ENCODE measurements at places on chromosomes 2 and 18. TPM values are rescaled to one million over a fixed set of nuclear protein-coding genes. Genes with fewer than 3 reads are reported as not detected.
A peak's percentile ranks its signal among the peaks of the same experiment; 100 is the strongest.

- no peak for DNase-seq
Measured at GRCh38 chr2:56133441-56133840, 50.3 kb upstream of the CCDC85A start.

DNA sequence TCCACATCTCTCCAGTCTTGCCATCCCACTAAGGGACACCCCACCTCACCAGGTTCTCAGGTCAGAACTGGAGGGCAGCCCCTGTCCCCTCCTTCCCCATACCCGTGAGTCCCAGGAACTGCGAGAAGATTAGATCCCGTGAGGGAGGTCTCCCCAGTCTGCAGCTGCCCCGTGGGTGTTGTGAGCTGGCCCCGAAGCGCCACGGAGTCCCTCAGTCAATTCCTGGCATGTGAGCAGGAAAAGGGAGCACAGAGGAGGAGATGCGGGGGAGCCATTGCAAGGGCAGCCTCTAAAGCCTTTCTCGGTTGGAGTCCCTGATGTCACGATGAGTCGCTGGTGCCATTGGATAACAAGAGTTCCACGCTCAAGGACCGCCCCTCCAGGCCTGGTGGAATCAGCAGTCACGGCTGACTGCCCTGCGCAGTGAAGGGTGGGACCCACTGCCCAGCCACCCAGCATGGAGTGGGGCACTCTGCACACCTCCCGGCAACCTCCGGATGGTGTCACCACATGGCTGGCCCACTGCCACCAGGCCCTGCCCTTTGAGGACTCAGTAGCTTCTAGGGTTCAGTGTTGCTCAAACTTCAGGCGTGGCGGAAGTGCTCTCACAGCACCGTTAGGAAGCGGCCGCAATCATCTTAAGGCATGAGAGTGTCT is 434.9 kb upstream of the MYT1L start:
- DNase-seq: no peak

DNA sequence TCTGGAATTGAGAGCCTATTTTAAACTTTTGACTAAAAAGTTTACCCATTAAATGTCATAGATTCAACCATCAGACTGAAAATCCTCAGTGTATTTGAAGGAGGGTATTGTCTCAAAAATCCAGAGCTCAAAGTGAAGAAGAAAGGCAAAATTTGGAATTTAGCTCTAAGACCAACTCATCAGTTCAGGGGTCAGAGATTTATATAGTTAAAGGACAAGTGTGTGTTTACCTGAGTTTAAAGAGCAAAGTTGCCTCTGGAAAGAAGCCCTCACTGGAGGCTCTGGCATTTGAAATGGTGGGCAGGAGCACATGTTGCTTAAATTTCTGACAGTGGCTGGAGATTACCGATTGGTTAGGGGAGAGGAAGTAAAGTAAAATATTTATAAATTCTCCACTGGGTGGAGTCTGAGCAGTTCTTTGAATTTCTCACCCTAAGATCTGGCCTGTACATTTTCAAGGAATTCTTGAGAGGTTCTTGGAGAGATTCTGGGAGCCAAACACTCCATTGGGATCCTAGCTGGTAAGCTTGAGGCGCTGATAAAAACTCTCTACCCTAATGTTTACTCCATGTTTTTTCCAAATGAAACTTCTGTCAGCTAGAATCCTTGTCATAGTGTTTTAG is at the start of gene KYNU:
TSS of gene KYNU (plus strand) at position 449 of the 623 bp plus-strand sequence. CDS start 7,704 bp downstream, outside the sequence.
- DNase-seq: no peak

DNA sequence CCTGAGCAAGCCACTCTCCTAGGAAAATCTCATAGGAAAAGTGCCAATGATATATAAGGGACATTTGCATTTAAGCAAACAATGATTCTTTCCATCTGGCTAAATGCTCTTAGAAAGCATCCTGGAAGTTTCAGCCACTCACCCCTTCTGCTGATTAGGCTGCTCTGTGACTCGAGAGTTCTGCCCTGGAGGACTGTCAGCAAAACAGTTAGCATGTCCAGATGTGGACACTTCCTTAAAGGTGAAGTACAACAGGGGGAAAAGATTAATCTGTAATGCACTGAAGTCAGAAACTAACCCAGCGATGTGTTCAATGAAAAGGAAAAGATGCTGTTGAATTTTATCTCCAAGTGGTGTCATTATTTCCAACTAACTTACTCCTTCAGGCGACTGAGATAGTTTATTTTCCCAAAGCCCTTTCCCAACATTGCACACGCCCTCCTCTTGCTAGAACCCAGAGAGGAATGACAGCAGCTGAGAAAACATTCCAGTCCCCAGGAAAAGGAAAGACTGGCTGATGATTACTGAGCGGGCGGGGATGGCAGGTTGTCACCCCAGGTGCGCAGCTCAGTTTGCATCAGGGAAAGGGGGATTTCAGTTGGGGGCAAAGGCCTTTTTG is 214.0 kb downstream of the SS18 start:
- DNase-seq: peak; percentile 15

DNA sequence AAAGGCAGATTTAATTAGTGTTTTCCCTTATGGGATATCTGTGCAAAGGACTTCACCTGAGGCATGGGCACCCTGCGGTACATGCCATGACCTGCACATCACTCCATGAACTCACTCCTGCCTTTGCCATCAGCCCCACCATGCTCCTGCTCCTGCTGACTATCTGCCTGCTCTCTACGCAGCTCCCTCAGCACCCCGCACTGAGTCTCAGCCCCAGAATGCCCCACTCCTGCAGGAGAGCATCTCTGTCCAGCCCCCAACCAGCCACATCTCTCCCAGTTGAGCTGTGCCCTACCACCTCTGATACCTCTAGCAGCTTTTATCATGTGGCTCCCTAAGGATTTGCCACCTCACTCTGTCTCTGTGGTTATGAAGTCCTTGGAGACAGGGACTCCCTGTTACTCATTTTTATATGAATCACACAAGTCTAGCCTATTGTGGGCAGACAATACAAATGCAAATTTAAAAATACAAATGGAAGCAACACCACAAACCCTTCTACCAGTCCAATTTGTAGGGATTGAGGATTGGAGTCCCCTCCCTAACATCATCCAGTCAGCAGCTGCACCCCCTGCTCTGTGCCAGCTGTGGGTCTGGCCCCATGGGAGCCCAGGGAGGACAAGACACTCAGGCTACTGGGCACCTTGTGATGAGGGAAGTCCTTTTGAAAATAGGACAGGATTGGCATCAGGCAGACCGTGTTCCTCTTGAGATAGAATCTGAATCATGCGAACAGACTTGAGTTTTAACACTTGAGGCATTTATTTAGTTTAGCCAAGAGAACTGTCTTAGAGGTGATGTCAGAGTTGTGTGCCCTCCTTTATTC is 689.6 kb upstream of the HS6ST1 start:
- no peak for DNase-seq

DNA sequence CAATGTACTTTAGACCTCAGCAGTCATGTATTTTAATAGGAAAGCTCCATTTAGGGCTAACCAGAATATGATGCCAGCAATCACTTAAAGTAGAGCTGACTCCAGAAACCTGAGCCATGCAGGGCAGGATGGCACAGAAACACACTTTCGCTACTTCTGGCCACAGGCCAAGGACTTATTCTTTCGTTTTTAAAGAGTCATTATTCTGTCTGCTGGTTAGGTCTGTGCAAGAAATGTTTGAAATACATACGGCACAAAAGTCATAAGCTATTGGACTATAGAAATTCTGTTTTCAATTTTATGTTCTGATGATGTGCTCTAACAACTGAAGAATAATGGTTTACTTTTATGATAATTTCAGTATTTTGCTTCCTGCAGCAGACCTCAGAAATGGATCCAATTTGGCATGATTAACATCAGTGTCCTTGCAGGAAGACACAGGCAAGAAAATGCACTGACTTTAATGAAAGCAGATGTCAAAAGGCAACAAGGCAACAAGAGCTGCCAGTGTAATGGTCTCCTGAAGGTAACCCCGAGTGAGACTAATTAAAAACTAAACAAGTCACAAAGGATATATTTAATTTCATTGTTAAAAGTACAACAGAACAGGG is 114.4 kb upstream of the CHRNA1 start:
- DNase-seq: peak; percentile 82

GRCh38 chr2:28702415-28702861 is 49.2 kb upstream of the PPP1CB start:
- DNase-seq: no peak

DNA sequence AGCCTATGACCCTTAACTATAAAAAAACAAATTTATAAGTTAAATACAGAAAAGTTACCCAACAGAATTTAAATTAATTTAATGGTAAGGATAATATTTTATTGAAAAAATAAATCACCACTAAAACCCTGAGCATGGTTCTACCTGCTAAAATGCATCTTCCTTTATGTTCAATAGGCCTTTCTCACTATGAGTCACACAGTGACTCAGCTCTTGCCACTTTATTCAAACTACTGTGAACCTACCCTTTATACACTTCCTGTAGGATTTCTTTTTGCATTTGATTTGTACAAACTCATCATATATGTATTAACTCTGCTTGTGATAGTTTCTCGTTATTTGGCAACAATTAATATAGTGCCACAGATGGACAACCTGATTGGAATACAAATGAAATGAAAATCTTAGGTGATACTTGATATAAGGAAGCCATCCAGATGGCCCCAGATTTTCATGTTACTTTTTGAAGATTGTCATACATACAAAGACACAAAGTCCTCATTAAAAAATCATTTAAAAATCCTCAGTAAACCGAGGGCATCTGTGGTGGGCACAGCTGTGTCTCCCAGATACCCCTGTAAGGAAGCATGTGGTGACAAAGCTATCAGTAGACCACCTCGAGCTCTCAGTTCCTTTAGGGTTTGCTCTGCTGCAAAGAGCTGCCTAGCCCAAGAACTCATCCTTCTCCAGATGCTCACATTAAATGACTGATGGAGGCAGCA is 55.2 kb upstream of the COBLL1 start:
- peak; percentile 82 for DNase-seq

- no peak for DNase-seq
Measured at GRCh38 chr2:193219413-193219812, 1024.7 kb upstream of the TMEFF2 start.

DNA sequence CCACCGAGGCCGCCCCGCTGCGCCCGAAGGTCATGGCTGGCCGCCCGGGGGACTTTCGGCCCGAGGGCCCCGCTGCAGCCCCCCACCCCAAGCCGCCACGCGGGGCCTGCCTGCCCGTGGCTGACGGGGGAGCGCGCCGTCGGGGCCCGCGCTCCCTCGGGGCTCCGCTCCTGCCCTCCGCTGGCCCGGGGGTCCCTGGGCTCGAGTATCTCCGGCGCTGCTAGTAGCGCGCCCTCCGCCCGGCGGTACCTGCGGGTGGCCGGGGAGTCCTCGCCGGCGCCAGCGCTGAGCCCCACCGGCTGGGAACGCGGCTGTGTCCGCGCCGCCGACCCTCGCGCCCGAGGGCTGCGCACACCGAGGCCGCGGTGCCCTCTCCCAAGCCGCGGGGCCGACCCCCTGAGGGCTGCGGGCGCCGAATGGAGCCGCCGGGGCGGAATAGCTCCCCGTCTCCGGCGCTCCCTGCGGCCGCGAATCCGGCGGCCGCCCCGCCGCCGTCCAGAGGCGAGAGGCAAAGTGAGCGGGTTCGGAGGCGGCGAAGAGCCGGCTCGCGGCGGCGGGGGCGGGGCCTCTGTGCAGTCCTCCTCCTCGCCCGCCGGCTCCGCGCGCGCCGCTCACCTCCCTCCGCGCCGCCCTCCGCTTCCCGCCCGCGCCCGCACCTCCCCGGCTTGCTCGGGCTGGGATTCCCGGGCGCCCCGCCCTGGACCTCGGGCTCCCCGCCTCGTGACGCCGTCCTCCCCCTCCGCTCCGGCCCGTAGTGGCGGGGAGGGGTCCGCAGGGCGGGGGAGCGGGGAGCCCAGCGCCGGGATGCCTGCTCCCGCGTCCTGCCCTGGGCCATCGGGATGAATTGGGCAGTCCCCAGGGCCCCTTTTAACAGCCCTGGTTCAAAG is at the start of gene KCNG3:
TSS of gene KCNG3 (minus strand) at position 515 of the 887 bp plus-strand sequence. CDS start at position 34, 481 bp downstream.
- DNase-seq: peak; percentile 44

GRCh38 chr2:187877391-187877790 is 323.2 kb upstream of the TFPI start:
- DNase-seq: peak; percentile 23

- DNase-seq: no peak
Measured at GRCh38 chr2:29343830-29344229, 228.6 kb downstream of the CLIP4 start.

DNA sequence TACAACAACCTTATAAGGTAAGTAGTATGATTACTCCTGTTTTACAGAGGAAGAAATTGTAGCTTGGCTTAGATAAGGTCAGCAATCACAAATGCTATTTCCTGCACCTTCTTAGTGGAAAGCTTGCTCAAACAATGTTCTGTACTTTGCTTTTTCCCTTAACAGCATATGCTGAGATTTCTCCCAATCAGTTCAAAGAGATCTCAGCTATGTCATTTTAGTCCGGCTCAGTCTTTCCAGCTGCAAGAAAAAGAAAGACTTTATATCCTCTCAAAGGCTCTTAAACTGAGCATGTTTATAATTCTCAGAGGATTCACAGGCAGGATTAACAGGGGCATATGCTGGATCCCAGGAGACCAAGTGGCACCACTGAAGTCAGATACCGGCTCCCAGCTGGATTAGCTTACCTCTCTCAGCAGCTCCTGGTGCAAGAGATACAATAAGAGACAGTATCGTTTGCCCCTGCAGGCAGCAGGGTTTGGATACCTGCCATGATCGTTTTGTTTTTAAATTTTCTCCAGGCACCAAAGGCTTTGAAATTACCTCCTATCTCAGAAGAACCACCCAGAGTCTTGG is 29.5 kb downstream of the KIAA2012 start:
- DNase-seq: no peak

DNA sequence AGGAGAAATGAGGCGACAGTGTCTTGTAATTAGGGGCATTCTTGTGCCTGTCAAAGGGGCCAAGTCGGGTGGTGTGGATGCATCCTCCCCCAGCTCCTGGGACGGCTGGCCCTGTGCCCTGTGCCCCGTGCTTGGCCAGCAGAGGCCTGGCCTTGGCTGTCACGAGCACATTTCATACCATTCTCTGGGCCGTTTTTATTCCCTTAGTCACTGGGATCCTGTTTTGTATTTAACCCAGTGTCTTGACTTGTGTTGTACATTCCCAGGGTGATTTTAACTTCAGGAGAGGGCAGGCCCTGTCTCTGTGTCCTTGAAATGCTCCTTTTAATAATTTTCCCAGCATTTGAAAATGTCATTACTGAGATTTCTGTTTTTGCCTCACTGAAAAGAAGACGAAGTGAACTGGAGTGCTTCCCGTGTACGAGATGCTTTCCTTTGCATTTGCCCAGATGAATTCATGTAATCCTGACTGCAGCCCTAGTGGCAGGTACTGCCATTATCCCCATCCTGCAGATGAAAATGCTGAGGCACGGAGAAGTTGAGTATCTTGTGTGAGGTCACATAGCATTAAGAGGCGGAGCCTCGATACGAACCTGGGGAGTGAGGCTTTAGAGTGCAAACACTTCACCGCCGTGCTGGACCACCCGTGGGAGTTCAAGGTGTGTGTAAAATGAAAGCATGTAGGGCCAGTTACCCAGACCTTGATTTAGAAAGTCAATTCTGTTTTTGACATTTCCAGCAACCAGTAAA is 57.0 kb downstream of the SH3RF3 start:
- peak; percentile 70 for DNase-seq

Gene GYPC
- 13.3 TPM for total RNA-seq

Gene ST8SIA5
- 0.62 TPM for total RNA-seq

Gene MFF
- total RNA-seq: 60.4 TPM

Gene TRIM43
- not detected for total RNA-seq

Gene POTEI
- 0.16 TPM for total RNA-seq

Gene EPAS1
- 397 TPM for total RNA-seq

Gene RASGRP3
- 42.1 TPM for total RNA-seq

Gene NLRC4
- not detected for total RNA-seq

Gene SPHKAP
- total RNA-seq: not detected

Gene GALNT5
- not detected for total RNA-seq
